SK-N-SH (cell line): ENCODE measurements at places on chromosomes 7 and 10.

DNA sequence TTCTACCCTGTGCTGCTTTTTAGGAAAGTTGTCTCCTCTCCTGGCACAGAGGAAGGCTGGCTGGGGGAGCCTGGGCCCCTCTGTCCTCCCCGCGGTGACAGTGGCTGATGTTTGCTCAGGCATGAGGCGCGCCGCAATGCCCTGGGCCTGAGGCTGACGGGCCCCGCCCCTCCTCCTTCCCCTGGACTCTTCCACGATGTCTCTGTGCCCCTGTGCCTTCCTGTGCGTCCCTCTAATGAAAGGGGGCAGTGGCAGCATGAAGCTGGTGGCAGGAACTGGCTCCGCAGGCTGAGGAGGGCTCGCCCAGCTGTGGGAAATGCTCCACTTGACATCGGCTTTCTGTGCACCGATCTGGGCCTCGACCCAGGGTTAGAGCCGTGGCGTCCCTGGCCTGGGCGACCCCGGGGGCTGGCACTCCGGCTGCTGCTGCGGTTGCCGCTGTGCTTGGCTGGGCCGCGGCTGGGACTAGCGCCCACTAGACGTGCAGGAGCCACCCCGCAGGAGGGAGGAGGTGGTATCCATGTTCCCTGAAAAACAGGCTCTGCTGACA lies 67.9 kb downstream of the ZNF680 start:
- DNase-seq: peak; percentile 73

DNA sequence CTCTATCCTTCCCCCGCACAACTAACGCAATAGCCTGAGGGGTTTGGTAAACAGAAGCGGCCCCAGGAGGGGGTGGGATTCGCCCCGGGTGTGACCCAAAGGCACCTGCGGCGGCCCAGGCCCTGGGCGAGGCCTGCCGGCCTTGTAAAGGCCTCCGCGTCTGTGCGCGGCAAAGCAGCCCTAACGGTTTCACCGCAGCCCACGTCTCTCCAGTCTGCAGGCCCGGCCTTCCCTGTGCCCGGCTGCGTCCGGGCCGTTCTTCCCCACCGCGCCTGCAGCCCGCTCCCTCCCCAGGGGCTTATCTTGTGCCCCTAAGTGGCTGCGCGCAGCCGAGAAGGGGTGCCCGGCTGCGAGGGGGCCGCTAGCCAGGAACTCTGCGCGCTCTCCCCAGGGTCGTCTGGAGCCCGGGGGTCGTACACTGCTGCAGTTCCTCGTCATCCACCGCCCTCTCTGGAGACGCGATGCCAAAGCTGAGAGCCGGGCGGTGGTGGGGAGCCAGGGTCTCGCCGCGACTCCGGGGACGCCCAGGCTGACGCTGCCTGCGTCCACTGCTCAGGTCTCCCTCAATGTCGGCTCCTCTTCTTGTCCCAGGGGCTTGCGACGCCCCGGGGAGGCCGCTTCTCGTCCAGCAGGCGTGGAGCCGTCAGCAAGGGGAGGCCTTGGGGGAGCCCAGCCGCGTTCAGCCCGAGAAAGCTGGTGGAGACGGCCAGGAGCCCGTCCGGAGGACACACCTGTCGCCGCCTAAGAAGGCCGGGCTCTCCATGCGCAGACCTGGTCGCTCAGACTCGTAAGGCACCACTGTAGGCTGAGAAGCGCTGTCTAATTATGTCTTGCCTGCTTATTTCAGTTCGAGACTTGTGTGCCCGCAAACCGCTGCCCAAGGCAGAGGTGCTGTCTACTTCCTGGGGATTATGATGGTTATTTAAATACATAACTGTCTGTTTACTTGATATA lies 132.3 kb downstream of the SPAG6 start:
- DNase-seq: peak; percentile 20

DNA sequence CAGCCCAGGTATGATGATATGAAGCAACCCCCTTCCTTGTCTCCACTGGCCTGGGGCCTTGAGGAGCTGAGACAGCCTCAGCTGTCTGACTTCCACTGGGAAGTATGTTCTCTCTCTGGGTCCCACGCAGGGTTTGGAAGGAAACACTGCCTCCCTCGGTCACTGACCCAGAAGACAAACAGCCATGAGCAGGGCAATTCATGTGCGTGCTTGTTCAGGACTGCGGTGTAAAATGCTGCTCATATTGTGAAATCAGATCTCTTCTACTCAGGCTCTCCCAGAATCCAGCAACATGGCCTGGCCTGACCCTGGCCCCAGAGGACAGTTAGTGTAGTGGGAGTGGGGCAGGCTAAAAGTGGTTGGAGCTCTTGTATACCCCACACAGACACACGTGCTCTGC lies 2.8 kb downstream of the CLCN1 start:
- no peak for DNase-seq

- no peak for DNase-seq
These were observed 1.2 kb upstream of the ZEB1 start for GRCh38 chr10:31317652-31318381.

GRCh38 chr7:99822731-99823718 lies 4.8 kb upstream of the CYP3A43 start:
- DNase-seq: no peak

GRCh38 chr7:33815336-33815735 lies 90.0 kb upstream of the BMPER start:
- DNase-seq: no peak

GRCh38 chr7:98456866-98457265 lies 56.0 kb upstream of the BAIAP2L1 start:
- DNase-seq: no peak

DNA sequence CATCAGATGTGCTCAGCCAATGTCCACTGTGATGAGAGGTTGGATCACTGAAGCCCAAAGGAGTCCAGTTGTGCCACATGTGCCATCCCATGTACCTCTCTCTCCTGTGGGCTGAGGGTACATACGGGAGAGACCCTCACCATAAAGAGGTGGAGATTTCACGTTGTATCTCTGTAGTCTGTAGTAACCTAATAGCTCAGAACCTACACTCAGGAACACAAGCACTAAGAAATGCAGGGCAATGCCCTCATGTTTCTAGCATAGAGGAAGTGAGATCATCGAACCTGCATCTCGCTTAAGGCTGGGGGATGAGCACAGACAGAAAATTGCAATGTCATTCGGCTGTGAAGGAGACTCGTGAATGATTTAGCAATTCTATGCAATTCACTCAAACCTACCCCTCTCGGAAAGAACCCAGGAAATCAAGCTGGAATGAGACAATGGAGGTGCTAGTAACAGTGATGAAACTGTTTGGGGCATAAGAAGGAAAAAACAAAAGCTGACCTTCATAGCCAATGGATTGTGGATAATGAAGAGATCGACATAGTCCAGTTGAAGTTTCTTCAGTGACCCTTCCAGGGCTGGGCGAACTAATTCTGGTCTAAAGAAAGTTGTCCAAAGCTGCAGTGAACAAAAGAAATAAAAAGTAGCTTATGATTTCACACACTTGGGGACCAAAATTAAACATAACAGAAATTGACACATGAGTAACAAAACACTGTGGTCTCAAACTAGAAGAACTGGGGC lies 80.3 kb upstream of the UCN3 start:
- DNase-seq: no peak

DNA sequence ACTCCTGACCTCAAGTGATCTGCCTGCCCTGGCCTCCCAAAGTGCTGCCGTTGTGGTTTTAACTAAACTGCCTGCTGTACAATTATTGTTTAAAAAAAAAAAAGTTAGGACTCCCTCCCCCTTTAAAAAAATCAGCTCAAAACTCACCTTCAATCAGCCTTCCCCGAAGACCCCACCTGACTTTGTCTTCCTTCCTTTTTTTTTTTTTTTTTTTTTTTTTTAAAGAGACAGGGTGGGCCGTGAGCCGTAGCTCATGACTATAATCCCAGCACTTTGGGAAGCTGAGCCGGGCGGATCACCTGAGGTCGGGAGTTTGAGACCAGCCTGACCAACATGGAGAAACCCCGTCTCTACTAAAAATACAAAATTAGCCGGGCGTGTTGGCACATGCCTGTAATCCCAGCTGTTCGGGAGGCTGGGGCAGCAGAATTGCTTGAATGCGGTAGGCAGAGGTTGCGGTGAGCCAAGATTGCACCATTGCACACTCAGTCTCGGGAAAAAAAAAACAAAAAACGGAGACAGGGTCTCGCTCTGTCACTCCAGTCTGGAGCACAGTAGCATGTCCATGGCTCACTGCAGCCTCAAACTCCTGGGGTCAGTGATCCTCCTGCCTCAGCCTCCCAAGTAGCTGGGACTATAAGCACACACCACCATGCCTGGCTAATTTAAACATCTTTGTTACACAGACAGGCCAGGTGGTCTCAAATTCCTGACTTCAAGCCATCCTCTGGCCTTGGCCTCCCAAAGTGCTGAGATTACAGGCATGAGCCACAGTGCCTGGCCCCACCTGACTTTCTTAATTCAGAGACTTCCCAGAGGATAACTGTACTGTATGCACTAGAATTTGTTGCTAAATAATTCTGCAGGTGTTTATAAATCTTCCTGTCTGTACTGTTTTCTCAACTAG lies 3.2 kb downstream of the FIS1 start:
- no peak for DNase-seq

DNA sequence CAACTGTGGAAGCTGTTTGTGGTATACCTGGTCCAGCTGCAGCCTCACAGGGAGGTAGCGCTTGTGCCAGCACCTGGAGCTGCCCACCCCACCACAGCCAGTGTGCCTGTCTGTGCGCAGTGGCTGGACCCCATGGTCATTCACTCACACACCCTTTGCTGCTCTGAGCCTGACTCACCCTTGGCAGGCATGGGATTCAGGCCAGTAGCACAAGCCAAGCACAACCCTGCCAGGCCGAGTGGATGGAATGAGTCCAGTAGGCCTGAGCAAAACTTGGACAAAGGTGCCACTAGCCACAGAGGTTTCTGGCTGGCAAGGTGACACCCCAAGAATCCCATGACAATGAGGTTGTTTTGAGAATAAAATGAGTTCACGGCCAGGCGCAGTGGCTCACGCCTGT lies 19.0 kb downstream of the RBM48 start:
- DNase-seq: no peak

DNA sequence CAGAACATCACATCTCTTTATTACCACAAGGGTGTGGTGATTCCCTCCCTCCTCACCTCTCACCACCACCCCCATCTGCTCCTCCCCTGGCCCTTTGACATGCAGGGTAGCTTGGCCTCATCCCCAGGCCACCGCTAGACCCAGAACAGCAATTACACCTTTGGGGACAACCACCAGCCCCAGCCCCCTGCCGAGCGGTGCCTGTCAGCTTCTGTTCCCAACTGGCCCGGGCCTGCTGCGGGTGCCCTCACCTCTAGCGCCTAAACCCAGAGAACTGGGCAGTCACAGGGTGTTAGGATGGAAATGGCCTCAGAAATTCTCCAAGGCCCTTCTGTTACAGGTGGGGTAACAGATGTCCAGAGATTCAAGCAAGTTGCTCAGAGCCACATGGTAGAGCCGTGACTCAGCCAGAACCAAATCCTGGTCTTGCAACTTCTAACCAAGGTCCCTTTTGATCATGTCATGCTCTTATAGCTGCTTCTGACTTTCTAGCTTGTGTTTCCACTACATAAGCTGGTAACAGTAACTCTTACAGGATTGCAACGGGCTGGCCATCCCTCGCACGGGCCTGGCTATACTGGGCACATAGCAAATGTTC lies 78.0 kb downstream of the PRKAG2 start:
- DNase-seq: no peak

- no peak for DNase-seq
These were observed 107.2 kb upstream of the FAM133B start for GRCh38 chr7:92697414-92697813.

DNA sequence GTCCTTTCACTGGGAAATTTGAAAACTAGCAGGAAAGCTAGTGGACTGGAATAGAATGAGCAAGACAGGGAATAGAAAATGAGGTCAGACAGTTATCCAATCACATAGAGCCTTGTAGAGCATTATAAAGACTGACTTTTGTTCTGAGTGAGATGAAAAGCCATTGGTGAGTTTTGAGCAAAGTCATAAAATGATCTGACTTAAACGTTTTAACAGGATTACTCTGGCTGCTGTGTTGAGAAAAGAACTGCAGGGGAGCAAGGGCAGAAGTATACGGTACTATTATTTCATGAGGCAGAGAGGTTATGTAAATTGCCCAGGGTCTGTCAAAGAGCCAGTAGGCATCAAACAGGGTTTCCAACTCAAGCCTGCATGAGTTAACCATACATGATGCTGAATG lies 393.4 kb downstream of the TFEC start:
- no peak for DNase-seq

- peak; percentile 98 for DNase-seq
These were observed at the start of gene ARL4A for GRCh38 chr7:12686891-12687717. TSS of gene ARL4A (plus strand) at chr7:12687633. CDS start at chr7:12688255, 622 bp downstream.

DNA sequence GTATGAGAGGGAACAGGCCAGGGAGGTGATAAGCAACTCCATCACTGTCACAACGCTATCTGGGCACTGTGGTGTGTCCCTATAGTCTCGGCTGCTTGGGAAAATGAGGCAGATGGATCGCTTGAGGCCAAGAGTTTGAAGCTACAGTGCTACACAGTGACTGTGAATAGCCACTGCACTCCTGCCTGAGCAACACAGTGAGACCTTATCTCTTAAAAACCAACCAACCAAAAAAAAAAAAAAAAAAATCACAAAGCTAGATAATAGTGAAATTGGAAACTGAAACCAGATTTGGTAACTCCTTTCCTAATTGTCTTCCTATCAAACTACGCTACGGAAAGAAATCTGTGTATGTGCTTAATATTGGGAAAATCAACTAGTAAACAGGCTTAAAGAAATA lies 14.1 kb downstream of the MICU1 start:
- peak; percentile 57 for DNase-seq

- DNase-seq: no peak
These were observed 207.2 kb downstream of the PARD3 start for GRCh38 chr10:34607894-34608293.

GRCh38 chr7:148290538-148290937 lies 300.0 kb upstream of the C7orf33 start:
- DNase-seq: no peak

GRCh38 chr7:26060733-26061677 lies 91.0 kb upstream of the NFE2L3 start:
- no peak for DNase-seq

- no peak for DNase-seq
These were observed 21.6 kb upstream of the ZNF37A start for GRCh38 chr10:38072552-38072951.
